ENCODE measurements at places on chromosomes 2 and 18.

DNA sequence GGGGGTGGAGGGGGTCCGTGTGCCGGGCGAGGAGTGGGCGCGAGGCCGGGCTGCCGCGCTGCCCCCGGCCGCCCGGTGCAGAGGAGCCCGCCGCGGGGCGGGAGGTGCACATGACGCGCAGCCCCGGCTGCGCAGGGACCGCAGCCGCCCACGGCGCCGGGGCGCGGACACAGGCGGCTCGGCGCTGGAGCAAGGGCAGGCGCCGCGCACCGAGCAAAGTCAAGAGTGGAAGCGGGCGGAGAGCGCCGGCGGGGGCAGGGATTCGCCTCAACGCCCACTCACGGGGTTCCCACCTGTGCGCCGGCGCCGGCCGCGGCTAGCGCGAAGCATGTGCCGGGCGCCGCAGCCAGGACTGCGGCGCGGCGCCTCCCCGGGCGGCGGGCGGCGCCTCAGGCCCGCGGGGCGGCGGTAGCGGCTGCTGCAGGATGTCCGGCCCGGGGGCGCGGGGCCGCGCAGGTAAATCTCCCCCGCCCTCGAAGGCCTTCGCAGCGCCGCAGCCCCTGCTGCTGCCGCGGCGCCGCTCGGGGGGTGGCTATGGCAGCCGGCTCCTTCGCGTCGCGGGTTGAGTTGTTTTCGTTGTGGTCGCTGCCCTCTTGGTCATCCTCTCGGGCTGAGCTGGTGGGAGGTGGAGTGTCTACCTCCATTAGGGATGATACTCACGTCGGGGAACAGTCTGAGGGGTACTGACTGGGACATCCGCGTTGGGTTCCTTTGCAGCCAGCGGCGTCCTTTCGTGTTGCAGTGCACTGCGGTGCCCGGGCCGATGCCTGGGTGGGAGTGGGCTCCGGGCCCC is 216.3 kb upstream of the DTNA start:
- DNase-seq = no peak

DNA sequence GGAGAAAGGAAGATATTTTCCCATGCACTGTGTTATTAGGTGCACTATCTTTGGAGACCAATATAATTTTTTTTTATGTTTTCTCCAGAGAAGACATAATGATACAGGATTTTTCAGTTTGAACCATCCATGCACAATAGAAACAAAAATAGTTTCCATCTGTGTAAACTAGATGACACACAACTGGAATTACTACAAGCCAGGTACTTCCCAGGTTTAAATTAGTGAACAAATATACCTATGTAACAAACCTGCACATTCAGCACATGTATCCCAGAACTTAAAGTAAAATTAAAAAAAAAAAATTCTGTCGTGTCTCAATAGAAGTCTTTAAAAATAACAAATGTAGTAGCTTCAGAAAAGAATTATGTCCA is 1616.8 kb upstream of the ACVR2A start:
- DNase-seq = no peak

DNA sequence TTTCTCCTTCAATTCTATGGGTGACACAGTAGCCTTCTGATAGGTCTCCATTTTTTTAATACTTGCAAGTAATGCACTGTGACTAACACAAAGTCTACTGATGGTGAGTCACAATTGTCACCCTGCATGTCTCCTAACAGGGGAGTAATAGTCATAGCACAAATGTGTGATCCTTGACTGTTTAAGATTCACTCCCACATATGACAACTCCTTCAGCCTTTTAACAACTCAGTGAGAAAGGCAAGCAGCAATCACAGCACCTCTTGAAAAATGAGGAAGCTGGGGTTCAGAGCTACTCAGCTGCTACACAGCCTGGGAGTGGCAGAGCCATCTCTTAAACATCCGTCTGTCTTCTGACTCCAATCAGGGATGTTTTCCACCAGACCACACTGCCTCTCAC is 63.8 kb downstream of the EHD3 start:
- no peak for DNase-seq

DNA sequence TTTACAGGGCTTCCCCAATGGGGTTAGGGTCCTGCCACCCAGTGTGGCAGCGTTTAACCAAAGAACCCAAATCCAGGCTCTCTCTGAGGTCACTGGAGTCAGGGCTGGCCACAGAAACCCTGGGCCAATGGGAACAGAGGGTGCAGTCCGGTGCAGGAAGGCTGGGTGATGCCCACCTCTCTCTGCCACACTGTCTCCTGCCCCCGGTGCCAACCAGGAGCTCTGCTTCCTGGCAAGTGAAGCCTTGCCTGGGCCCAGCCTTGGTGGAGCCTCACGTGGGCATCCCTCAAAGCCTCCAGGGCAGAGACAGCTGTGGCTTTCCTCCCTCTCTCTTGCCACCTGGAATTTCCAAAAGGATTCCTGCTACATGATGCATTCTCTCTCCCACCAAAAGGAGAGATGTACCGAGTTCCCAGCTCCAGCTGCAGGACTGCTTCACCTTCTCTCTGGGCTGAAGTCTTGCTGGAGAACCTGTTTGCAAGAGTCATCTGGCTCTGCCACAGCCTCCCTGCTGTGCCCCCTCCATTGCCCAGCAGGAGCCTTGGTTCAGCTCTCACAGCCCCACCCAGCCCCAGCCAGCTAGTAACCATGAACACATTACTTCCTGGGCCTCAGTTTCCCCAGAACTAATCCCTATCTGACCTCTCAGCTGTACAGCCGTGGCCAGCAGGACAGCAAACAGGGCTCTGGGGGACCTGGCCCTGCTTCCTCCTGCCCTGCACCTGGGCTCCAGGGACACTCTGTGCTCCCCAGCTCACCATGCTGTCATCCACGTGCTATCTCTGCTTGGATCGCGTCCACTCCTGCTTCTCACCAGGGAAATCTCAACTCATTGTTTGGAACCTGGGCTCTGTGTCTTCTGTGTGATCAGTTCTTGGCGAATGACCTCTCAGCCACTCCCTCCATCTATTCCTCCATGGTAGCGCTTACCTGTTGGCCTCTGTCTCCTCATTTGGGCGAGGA is 43.4 kb downstream of the KCNF1 start:
- no peak for DNase-seq

- no peak for DNase-seq
Observed at GRCh38 chr2:122514451-122514996, 759.1 kb downstream of the TSN start.

Data from AG09319 (cell line).